ENCODE measurements at places on chromosomes 2 and 18. TPM values are rescaled to one million over a fixed set of nuclear protein-coding genes. Genes with fewer than 3 reads are reported as not detected.

DPY30 gene
- 75.2 TPM for polyA plus RNA-seq

- DNase-seq: no peak
Observed at GRCh38 chr2:63648632-63649031, 59.9 kb downstream of the MDH1 start.

DNA sequence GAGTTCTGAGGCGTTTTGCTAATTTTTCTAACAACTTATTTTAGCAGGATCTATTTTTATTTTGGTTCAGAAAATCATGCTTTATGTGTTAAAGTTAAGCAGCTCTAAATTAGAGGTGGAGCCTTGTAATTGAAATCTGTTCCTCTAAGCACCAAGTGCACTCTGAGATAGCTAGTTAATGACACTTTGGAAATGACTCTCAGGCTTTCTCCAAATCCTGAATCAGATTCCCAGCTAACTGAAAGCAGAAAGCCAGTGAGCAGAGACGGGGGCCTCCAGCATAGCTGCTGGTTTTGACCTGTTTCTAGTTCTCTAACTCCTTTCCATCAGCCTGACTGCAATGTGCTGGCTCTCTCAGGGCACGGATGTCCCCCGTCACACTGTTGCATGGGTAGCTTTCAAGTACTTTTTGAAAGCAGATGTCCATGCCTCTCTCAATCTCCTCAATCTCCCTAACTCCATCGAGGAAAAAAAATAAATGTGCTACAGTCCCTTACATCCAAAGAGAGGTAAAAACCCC, 326.5 kb downstream of the SATB2 start:
- DNase-seq: peak; percentile 37

- DNase-seq: no peak
Observed at GRCh38 chr2:83944191-83944590, 514.9 kb downstream of the SUCLG1 start.

- no peak for DNase-seq
Observed at GRCh38 chr2:74481961-74482800, 617 bp downstream of the CCDC142 start.
